ENCODE measurements at places on chromosomes 16 and 17.

DNA sequence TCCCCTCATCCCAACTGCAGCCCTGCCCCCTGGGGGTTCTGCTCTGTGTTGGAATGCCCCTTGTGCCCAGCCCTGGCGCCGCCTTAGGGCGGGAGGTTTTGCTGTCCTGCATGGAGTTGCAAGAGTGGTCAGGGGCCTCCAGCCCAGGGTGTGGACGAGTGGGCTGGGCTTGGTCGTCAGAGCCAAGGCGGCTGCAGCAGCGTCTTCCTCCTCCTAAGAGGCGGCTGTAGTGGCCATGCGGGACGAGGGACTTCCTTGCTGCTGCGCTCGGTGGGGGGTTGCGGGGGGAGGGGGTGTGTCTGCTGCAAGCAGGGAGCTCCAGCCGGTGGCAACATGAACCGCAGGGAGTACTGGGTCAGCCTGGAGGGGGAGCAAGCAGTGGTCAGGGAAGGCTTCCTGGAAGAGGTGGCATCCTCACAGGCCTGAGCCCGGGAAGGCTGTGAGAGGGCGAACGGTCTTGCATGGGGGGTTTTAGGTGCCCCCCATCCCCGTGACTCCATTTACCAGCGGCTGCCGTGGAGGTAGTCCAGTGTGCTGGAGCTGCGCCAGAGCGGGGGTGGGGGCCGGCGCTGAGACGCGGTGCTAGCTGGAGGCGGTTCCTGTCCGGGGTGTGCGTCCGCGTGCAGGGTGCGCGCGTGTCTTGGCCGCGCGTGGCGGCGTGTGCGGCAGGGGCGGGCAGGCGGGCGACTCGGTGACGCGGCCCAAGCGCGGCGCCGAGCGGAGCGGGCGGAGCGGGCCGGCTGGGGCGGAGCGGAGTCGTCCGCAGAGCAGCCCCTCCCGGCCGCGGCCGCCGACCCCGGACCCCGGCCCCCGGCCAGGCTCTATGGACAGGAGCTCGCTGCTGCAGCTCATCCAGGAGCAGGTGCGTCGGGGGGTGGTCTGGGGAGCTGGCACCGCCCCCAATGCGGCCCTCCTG is at the start of gene RHBDL1:
Gene RHBDL1 (plus strand): TSS at position 704 of the 916 bp plus-strand sequence. CDS start 120 bp downstream, at position 824.
- DNase-seq, result no peak

DNA sequence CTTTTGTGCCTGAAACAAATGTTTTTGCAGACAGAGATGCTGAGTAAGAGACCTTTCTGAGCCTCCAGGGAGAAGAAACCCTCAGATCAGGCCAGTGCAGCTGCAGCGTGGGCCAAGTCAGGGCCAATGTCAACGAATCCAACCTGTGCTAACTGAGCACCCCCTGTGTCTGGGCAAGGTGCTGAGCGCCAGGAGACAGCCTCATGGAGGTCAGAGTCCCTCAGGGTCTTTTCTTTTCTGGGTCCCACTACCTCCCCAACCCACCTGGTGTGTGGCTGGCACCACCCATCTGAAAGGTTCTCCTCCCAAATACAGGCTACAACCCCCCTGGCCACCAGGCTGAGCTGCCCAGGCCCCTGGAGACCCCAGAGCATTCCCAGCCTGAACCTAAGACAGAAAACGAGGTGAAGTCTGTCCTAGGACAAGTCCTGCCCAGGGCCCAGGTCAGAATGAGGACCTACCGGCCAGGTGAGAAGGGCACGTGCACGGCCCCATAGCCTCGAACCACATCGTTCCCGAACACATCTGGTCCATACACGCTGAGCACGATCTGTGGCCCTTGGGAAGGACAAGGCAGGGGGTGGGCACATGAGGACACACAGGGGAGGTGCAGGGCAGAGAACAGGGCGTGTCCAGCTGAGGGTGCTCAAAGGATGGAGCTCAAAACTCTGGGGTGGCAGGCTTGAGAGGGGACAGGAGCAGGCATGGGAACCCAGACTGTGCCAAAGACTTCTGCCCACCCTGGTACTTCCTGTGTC is 15.0 kb downstream of the B9D1 start:
- no peak for DNase-seq

DNA sequence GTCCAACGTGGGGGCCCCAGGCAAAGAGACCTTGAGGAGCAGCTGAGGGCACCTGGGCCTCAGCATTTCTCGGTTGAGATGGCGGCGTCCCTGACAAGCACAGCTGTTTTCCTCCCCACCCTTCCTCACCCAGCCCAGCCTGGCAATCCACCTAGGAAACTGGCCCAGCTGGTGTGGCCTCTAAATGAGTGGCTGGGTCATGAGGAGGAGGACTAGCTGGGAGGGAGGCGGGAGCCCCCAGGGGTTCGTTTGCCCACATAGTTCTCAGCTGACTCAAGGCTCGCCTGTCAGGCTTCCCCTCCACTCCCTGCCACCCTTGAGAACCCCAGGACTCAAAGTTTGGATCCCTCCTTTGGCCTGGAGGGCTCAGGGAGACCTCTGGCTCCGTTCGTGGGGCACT is 5.9 kb downstream of the RNF222 start:
- DNase-seq, result no peak

DNA sequence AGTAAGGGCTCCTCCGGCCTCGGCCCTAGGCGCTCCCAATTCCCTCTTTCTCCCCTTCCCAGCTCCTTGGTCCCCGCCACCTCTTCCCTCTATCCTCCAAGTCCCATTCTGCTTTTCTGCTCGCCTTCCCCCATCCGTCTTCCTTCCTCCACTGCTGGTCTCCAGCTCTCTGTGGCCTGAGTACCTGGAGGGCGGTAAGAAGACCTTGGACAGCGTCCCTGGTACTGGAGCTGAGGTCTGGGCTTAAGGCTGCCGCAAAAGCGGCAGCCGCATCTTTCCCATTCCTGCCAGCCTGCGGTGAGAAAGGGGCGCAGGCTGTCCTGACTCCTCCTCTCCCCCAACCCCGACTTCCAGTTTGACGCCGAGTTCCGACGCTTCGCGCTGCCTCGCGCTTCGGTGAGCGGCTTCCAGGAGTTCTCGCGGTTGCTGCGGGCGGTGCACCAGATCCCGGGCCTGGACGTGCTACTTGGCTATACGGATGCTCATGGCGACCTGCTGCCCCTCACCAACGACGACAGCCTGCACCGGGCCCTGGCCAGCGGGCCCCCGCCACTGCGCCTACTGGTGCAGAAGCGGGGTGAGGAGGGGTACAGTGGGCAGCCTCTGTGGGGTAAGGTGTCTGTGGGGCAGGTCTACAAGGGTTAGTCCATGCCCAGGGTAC is 471 bp downstream of the PARD6A start:
- DNase-seq, result no peak

GRCh38 chr17:50072130-50072529 is 16.2 kb downstream of the ITGA3 start:
- DNase-seq, result no peak

DNA sequence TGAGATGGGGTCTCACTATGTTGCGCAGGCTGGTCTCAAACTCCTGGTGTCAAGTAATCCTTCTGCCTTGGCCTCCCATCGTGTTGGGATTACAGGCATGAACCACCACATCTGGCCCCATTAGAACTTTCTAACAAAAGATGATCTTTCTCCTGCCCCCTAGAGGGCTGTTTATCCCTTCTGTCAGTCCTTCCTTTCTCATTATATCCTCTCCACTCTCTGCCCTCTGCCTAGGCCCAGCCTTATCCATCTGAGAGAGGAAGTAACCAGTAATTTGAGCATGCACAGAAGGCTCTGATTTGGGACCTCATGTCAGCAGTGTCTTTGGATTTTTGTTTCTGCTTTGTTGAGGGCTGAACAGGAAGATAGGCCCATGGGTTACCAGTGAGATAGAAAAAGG is 4.4 kb upstream of the DHX40 start:
- DNase-seq, result no peak
